Activated naive CD8-positive, alpha-beta T cell treated with anti-CD3 and anti-CD28 coated beads for 36 hours (primary cell): ENCODE measurements at places on chromosomes 2 and 18.

DNA sequence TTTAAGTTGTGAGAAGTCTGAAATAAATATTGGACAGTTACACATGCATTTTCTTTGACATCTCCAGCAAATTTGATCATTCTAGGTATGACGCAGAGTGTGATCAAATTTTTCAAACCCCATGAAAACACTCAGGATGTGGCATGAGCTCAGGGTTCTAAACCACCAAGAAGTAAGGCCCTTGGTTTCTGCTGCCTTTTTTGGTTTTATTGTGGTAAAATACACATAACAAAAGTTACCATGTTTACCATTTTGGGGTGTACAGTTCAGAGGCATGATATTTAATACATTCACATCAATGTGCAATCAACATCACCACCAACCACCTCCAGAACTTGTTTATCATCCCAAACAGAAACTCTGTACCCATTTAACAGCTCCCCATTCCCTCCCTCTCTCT, 64.3 kb upstream of the TTN start:
- no peak for DNase-seq

- DNase-seq = no peak
Measured at GRCh38 chr18:62741118-62741566, 25.8 kb downstream of the PHLPP1 start.

GRCh38 chr2:200455958-200456421, 53.9 kb downstream of the KCTD18 start:
- no peak for DNase-seq

- DNase-seq = no peak
Measured at GRCh38 chr2:181446985-181447384, 10.2 kb upstream of the ITGA4 start.

DNA sequence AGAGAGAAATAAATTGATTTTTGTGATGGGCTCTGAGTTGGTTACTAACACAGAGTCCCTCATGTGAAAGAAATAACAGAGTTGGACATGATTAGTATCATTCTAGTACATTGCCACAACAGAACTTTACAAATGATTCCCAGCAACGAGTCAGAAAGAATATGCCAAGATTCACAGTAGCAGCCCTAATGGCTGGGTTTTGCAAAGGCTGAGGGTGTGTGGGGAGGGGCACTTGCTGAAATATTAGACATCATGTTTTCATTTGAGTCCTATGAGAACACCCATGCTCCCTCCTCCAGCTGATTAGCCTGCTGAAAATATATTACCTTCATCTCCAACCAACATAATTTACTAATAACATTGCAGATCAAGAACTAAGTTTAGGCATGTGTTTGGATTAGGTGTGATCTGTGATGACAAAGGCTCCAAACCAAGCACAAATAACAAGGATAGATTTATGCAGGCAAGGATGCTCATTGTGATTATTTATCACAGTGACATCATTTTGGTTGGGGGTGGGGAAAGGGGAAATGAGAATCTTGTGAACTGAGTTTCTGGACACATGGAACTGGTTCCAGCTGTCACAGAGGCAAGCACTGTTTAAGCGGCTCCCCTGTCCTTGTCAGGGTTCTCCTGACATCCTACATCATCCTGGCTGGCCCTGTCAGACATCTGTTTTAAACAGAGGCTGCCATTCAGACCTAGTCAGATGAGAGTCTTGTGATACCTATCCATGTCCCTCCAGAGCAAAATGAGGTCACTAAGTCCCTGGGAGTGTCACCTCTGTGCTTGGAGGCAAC, 205.8 kb upstream of the NCKAP5 start:
- DNase-seq = no peak

DNA sequence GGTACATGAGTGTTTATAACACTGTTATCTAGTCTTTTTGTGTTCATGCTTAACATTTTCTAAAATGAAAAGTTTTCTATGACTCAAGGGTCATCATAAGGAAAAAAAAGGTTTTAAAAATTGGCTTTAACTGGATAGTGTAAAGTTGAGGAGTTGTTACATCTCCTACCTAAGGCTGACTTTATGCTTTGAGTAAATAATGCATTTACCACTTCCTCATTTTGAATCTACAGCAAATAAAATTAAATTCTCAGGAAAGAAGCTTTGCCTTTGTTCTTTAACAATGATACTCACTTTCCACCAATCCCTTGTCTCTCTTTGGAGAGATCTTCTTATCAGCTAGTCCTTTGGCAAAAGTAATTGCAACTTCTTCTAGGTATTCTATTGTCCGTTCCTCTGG, 29.7 kb downstream of the HADHA start:
- DNase-seq = no peak

DNA sequence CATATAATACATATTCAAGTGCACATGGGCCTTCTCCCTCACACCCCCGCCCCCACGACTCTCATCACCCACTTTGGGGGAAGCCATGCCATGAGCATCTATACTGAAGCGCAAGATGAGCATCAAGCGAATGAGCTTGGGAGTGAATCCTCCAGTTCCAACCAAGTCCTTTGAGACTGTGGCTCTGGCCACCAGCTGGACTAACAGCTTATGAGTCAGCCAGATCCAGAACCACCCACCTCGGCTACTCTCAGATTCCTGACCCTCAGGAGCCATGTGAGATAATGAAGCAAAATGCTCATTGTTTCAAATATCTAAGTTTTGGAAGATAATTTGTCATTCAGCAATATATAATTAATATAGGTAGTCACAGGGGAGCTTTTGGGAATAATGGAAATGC, 22.2 kb upstream of the IL1RL1 start:
- DNase-seq = no peak

DNA sequence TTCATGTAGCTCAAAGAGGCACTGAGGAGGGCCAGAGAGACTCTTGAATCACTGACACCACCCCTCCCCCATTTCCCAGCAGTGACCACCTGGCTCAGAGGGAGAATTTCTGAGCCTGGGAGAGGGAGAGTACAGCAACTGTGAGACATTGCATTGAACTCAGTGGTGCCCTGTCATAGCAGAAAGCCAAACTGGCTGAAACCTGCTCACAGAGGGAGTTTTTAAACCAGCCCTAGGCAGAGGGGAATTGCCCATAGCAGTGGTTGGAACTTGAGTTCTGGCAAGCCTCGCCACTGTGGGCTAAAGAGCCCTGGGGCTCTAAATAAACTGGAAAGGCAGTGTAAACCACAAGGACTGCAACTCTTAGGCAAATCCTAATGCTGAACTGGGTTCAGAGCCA, 243.1 kb downstream of the ADCYAP1 start:
- DNase-seq = no peak

DNA sequence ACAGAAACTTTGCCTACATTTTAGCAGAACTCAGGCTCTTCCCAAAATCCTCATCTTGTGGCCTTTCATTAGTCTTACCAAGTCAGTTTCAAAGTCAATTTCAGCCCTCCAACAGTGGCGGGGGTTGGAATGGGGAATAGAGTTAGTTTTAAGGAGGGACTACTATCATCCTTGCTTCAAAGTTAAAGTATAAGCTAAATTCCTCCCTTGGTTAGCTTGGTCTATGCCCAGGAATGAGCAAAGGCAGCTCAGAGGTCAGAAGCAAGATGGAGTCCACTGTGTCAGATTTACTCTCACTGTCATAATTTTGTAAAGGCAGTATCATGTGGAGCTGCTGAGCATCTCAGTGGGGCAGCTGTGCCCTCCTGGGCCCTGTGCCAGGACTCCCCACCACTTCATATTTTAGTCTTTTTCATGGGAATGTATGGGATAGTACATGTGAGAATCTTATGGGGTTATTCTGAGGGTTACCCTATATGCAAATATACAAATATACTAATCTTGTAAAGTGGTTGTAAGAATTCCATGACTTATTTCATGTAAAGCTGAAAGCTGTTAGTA, 145.2 kb upstream of the MMADHC start:
- DNase-seq = no peak

GRCh38 chr2:227376656-227377396, 2.3 kb downstream of the TM4SF20 start:
- DNase-seq = no peak

DNA sequence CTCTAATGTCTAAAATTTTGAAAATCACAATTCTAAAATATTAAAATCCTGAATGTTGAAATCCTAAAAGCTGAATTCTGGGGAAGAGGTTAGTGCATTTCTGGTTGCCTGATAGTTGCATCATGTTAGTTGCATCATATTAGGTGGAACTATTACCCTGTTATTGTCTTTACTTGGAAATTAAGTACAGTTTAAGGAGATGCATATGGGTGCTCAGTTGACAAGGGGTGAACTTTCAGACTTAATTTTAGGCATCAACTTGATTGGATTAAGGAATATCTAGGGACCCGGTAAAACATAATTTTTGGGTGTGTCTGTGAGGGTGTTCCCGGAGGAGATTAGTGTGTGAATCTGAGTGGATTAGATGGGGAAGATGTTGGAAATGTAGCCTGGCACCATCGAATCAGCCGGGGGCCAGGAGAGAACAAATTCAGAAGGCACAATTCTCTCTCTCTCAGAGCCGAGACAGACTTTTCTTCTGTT, 409.8 kb downstream of the PLCL1 start:
- no peak for DNase-seq

GRCh38 chr2:205386109-205386508, 296.2 kb upstream of the NRP2 start:
- DNase-seq = no peak

- DNase-seq = no peak
Measured at GRCh38 chr2:160557903-160558302, 64.3 kb upstream of the RBMS1 start.

- no peak for DNase-seq
Measured at GRCh38 chr18:435940-436339, 64.6 kb downstream of the COLEC12 start.

- no peak for DNase-seq
Measured at GRCh38 chr2:70596739-70597138, 43.1 kb upstream of the TGFA start.

DNA sequence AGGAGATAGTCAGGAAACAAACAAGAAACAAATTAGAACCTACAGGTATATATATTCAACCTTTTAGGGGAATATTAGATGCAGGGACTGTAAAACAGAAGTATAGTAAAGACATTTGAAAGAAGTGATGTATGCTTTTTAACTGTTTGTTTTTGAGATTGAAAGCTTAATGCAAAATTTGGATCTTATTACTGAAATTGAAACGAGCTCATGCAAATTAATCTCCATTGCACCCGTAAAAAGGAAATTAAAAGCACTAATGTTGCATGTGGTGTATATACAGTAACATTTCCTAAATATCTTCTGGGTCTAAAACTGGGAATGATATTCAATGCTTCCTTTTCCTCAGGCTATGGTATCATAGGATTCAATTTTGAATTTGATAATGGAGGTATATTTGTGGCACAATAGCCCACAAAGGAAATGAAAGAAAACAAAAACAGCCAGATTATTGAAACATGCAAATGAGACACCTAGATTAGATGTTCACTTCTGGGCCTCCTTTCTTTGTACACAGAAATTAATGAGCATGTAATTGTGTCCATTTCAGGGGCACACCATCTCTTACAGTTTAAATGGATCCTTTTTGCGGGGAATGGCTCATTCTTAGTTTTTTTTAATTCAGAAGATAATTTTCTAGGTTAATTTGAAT, 1.6 kb upstream of the ELOA2 start:
- DNase-seq = no peak

DNA sequence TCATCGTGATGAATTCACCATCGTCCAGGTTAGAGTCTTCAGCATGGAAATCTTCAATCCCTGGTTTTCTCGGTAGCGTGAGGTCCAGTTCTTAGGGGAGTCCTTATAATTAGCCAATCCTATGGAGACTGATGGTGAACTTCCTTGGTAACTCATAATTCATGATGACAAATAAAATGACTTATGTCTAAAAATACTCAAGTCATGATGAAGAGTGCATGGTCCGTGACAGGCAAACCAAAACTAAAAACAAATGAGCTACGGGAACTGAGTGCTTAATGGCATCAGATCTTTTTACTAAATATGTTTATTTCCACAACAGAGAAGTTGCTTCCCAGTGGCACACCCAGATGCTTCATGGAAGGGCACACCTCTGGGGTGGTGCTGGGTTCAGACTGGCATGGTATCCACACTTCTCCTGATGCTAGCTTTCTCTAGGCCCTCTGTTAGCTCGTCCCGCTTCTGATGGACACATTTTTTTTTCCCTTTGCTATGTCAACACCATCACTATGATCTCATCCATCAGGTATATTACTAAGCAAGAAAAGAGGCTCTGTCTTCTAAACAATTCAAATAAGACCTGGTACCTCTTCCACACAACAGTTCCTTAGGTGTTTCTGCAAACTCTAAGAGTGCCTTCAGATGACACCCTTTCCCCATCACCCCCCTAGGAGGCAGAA, 92.8 kb upstream of the NEDD4L start:
- no peak for DNase-seq

- no peak for DNase-seq
Measured at GRCh38 chr2:236956641-236957040, 129.0 kb upstream of the COPS8 start.

GRCh38 chr18:67875944-67876343, 359.4 kb upstream of the DSEL start:
- no peak for DNase-seq

GRCh38 chr2:101037161-101037755, 35.2 kb downstream of the RPL31 start:
- DNase-seq = no peak

DNA sequence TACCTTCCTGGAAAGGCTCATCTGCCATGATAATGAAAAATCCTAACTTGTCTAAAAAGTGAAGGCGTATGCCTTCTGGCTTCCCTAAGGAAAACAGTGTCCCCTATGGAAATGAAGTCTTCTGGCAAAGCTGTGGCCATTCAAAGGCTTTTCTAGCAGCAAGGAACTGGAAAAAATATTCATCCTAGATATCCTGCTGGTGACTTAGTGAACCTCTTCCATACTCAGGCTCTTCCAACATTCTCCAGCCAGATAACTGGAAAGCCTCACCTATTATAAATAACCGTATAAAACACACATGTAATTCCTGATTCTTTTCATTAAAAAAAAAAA, 84.7 kb downstream of the RBMS1 start:
- DNase-seq = no peak

GRCh38 chr2:202377207-202377761, 1.2 kb downstream of the BMPR2 start:
- peak; percentile 34 for DNase-seq

DNA sequence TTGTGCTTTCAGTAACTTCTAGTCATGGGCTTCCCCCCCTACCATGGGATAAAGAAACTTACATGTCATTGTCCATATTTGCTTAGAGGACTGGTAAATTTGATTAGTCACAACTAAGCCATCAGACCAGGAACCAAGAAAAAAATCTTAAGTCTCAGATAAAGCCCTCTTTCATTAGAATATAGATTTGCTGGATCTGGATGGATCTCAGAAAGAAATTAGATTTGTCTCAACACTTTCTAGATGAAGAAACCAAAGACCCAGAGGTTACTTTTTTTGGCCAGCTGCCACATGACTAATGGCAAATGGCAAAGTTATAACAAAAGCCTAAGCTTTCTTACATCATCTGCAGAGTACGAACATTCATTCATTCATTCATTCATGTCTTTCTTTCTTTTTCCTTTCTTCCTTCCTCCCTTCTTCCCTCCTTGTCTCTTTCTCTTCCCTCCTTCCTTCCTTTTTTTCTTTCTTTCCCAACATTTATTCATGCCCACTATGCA, 60.2 kb downstream of the CDCA7 start:
- no peak for DNase-seq

GRCh38 chr18:59065684-59066083, 74.0 kb upstream of the SEC11C start:
- DNase-seq = no peak

- no peak for DNase-seq
Measured at GRCh38 chr2:5664278-5664681, 27.9 kb upstream of the SOX11 start.
